Breast epithelium (tissue), 4 donors: ENCODE measurements at places on chromosomes 16 and 17. TPM values are rescaled to one million over a fixed set of nuclear protein-coding genes. Genes with fewer than 3 reads are reported as not detected.
A peak's percentile ranks its signal among the peaks of the same experiment; 100 is the strongest.

Gene KRTAP16-1
- total RNA-seq: not detected

Gene ZNF688
- 18.4 TPM for total RNA-seq

Gene ZNF19
- total RNA-seq: 19.5 TPM

Gene CDRT15L2
- total RNA-seq: not detected

Gene JUP
- 121 TPM for total RNA-seq

Gene SDR42E1
- total RNA-seq: 6.9 TPM

Gene SSTR5
- not detected for total RNA-seq

Gene IRX3
- 56.7 TPM for total RNA-seq

Gene CCL16
- total RNA-seq: not detected

DNA sequence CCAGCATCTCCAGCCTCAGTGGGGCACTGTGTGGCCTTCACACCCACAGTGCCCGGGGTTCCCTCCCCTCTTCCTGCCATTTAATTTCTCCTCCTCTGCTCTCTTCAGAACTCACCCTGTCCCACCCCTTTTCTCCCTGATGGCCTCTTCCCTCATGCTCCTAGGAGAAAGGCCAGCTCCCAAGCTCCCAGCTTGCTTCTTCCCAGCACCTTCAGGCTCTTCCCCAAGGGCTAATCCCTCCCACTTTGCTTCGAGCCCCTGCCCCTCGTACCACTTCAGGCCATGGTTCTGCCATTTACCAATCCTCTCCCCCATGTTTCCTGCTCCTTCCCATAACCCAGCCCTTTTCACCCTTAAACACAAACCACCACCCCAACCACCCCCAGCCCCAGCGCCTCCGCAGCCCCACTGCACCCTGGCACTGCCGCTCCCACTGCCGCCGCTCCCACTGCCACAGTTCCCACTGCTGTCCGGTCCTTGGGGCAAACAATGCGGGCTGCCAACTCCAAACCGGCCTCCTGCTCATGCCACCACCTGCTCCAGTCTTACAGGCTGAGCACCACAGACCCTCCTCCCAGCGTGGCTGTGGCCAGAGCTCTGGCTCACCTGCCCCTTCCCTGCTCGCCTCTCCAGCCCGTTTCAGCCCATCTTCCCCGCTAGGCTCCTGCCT lies 28.6 kb downstream of the ADAM11 start:
- DNase-seq: no peak
- H3K27ac ChIP-seq: no peak overlapping the region
- no peaks in the 10 kb centered on the region for H3K36me3 ChIP-seq
- no peaks in the 10 kb centered on the region for H3K4me1 ChIP-seq
- no peaks in the 10 kb centered on the region for H3K27me3 ChIP-seq
- no peak overlapping the region for H3K4me3 ChIP-seq

GRCh38 chr17:57803021-57803420 lies 46.8 kb downstream of the MRPS23 start:
- no peak overlapping the region for H3K27ac ChIP-seq
- H3K27me3 ChIP-seq: no peaks in the 10 kb centered on the region
- H3K4me3 ChIP-seq: no peak overlapping the region
- no peaks in the 10 kb centered on the region for H3K4me1 ChIP-seq
- H3K36me3 ChIP-seq: no peaks in the 10 kb centered on the region

DNA sequence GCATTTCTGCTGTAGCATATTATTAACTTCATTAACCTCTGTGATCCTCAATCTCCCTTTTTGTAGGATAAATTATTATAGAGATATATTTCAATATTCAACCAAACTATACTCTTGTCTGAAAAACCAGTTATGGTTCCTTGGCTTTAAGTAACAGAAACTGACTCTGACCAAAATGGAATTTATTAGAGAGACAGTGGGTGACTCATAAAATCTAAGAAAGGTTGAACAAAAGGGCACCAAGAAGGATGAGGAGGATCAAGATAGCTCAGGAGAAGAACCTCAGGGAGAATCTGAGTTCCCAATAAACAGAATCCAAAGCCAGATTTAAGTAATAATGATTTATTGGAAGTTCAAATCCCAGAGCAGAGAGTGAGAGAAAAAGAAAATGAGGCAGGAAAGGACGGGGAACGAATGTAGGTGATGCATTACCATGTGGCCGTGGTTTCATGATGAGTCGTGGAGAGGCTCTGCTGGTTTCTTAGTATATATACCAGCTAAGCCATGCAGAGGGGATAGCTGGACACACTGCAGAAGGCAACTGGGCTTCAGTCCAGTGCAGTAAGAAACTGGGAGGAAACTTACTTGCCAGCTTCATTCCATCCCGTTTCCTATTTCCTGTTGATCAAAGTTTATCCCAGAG lies 151.5 kb upstream of the GOT2 start:
- H3K27ac ChIP-seq: no peak overlapping the region
- no peak for DNase-seq
- no peaks in the 10 kb centered on the region for H3K4me1 ChIP-seq
- H3K27me3 ChIP-seq: no peaks in the 10 kb centered on the region
- H3K4me3 ChIP-seq: no peak overlapping the region
- no peaks in the 10 kb centered on the region for H3K36me3 ChIP-seq

DNA sequence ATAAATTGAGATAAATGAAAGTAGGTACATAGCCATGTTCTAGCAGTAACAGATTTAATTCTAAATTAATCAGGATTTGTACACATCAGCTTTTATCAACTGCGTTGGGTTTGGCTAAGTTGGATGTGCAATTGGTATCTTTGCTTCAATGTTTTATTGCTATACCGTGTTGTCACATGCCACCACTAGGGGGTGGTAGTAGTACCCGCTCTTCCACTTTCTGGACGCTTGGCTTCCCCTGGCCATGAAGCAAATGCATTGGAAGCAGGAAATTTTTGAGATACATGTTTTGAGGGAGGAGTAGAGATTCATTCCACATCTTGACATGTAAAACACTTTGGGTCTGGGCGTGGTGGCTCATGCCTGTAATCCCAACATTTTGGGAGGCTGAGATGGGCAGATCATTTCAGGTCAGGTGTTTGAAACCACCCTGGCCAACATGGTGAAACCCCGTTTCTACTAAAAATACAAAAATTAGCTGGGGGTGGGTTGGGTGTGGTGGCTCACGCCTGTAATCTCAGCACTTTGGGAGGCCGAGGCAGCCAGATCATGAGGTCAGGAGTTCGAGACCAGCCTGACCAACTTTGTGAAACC lies 58.6 kb downstream of the EMP2 start:
- no peaks in the 10 kb centered on the region for H3K36me3 ChIP-seq
- H3K27ac ChIP-seq: no peak overlapping the region
- DNase-seq: no peak
- no peak overlapping the region for H3K4me3 ChIP-seq
- H3K27me3 ChIP-seq: no peaks in the 10 kb centered on the region

GRCh38 chr17:65485388-65486299 lies 75.8 kb downstream of the AXIN2 start:
- no peaks in the 10 kb centered on the region for H3K27me3 ChIP-seq
- no peaks in the 10 kb centered on the region for H3K4me1 ChIP-seq
- H3K36me3 ChIP-seq: no peaks in the 10 kb centered on the region

- H3K36me3 ChIP-seq: no peaks in the 10 kb centered on the region
- H3K27ac ChIP-seq: no peak overlapping the region
- no peak overlapping the region for H3K4me3 ChIP-seq
Observed at GRCh38 chr17:35167046-35167445, 19.4 kb downstream of the UNC45B start.

GRCh38 chr16:2858245-2859025 lies 465 bp upstream of the PRSS22 start:
- no peaks in the 10 kb centered on the region for H3K27me3 ChIP-seq
- H3K36me3 ChIP-seq: no peaks in the 10 kb centered on the region
- H3K4me3 ChIP-seq: peak overlapping the region; percentile 54
- peak; percentile 89 for DNase-seq
- H3K27ac ChIP-seq: peak overlapping the region; percentile 91
- no peaks in the 10 kb centered on the region for H3K4me1 ChIP-seq

- no peaks in the 10 kb centered on the region for H3K36me3 ChIP-seq
- H3K27ac ChIP-seq: peak overlapping the region; percentile 17
- H3K4me1 ChIP-seq: peaks cover 42% of the 10 kb centered on the region
- no peak overlapping the region for H3K4me3 ChIP-seq
- H3K27me3 ChIP-seq: no peaks in the 10 kb centered on the region
- no peak for DNase-seq
Observed at GRCh38 chr17:17110520-17110919, 68.3 kb downstream of the MPRIP start.

DNA sequence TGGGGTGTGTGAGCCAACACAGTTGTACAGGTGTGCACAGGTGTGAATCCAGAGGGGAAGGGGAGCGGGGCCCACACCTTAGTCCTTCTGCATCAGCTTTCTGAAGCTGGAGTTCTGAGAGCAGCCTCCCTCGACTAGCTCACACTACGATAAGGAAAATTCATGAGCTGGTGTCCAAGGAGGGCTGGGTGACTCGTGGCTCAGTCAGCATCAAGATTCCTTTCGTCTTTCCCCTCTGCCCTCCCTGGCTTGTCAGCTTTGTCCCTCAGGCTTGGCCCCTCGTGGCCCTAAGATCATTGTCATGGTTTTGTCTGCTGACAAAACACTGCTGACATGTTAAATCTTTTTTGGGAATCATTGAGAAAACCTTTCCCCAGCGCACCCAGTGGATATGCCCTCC lies 47.5 kb downstream of the OR1D5 start:
- no peak for DNase-seq
- no peaks in the 10 kb centered on the region for H3K27me3 ChIP-seq

DNA sequence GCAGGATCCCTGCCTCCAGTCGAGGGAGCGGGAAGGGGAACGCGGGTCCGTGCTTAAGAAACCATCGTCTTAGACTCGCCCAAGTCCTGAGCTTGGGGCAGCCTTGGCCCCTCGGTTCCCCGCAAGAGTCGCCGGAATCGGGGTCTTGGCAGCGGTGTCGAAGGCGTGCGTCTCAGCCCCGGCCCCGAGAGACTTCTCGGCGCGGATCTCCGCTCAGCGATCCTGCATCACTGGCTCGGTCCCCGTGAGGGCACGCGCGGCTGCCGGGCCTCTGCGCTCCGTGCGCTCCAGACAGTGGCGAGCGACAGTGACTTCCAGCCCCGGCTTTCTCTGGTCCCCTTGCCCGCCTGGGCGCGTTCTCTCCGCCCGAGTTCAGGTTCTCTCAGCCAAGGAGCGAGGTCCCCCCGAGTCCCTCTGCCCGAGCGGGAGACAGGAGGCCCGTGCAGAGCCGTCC lies 380 bp downstream of the HS3ST3A1 start:
- H3K27me3 ChIP-seq: peaks cover 3% of the 10 kb centered on the region
- H3K4me3 ChIP-seq: peak overlapping the region; percentile 55
- peaks cover 4% of the 10 kb centered on the region for H3K4me1 ChIP-seq

GRCh38 chr17:83123896-83124801 lies 44.7 kb downstream of the METRNL start:
- H3K36me3 ChIP-seq: no peaks in the 10 kb centered on the region
- no peak overlapping the region for H3K4me3 ChIP-seq
- no peak for DNase-seq

DNA sequence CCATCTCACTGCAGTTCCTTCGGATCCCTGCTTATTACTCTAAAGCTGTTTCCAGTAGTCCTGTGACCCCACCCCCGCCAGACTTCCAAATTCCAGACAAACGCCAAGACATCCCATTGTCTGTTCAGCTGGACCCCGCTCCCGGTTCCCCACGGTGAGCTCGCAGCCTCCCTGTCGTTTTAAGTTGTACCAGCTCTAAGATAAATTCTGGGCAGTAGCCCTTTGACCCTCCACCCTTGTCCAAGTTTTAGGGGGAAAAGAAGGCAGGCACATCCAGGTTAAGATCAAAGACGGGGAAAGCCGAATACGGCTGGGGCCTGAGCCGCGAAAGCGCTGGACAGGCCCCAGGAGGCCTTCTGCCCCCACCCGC lies 589 bp downstream of the ARL6IP1 start:
- peak overlapping the region; percentile 97 for H3K4me3 ChIP-seq
- no peak for DNase-seq
- H3K27ac ChIP-seq: peak overlapping the region; percentile 96

DNA sequence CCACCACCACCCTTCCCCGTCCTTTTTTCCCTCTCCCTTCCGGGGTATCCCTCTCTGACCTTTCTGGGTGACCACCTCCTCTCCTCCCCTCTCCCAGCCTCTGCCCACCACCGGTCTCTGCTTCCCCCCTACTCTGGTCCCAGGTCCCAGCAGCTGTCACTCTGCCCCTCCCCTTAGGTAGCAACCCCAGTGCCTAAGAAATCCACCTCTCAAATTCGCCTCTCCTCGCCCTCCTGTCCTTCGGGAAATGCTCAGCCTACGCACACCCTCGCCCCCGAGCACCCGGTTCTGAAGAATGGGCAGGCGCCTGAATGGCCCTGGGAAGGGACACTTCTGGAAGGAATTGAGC lies 775 bp upstream of the SP6 start:
- H3K36me3 ChIP-seq: no peaks in the 10 kb centered on the region
- H3K4me1 ChIP-seq: no peaks in the 10 kb centered on the region
- H3K4me3 ChIP-seq: no peak overlapping the region
- no peak for DNase-seq

GRCh38 chr17:27352448-27353032 lies 58.6 kb downstream of the WSB1 start:
- H3K27me3 ChIP-seq: no peaks in the 10 kb centered on the region
- peak overlapping the region; percentile 89 for H3K4me3 ChIP-seq
- no peak for DNase-seq
- no peaks in the 10 kb centered on the region for H3K4me1 ChIP-seq
- no peaks in the 10 kb centered on the region for H3K36me3 ChIP-seq
- peak overlapping the region; percentile 97 for H3K27ac ChIP-seq

GRCh38 chr16:84509032-84509950 lies 4.8 kb upstream of the MEAK7 start:
- no peaks in the 10 kb centered on the region for H3K36me3 ChIP-seq
- no peak overlapping the region for H3K27ac ChIP-seq
- H3K4me3 ChIP-seq: no peak overlapping the region
- H3K4me1 ChIP-seq: peaks cover 3% of the 10 kb centered on the region
- no peak for DNase-seq

DNA sequence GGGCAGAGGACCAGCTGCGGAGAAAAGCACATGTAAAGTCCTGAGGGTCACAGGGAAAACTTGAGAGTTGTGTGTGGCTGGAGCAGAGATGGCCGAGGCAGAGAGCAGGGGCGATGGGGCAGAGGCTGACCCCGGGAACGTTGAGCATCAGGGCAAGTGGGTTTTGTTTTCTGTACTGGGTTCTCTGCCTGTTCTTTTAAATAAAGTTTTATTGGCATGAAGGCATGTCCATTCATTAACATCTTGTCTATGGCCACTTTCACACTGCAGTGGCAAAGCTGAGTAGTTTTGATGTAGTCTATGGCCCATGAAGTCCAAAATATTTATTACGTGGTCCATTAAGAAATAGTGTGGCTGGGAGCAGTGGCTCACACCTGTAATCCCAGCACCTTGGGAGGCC lies 64.4 kb downstream of the ABCC1 start:
- no peak overlapping the region for H3K4me3 ChIP-seq
- no peaks in the 10 kb centered on the region for H3K4me1 ChIP-seq
- no peaks in the 10 kb centered on the region for H3K27me3 ChIP-seq
- H3K36me3 ChIP-seq: no peaks in the 10 kb centered on the region
- DNase-seq: no peak
- H3K27ac ChIP-seq: no peak overlapping the region
